ENCODE measurements at places on chromosomes 11 and 22.

- DNase-seq, result no peak
Measured at GRCh38 chr11:70183032-70183431, 20.1 kb upstream of the FADD start.

DNA sequence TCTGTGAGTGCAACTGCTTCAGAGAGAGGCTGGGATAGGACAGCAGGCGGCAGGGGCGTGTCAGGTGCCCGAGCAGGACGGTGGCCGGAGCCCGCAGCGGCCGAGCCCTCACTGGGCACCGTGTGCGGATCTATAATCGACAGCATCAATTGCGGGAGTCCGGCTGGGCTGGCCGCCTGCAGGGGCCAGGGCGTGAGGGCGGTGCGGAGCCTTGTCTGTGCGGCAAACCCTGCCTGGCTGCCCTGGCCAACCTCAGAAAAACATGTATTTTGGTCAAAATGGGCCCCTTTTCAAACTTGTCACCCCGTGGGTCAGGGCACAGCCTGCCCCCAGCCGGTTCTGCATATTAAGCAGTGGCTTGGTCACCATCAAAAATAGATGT lies 91.3 kb upstream of the KCNQ1OT1 start:
- DNase-seq, result no peak

GRCh38 chr11:14320020-14320419 lies 39.0 kb downstream of the RRAS2 start:
- DNase-seq, result no peak

DNA sequence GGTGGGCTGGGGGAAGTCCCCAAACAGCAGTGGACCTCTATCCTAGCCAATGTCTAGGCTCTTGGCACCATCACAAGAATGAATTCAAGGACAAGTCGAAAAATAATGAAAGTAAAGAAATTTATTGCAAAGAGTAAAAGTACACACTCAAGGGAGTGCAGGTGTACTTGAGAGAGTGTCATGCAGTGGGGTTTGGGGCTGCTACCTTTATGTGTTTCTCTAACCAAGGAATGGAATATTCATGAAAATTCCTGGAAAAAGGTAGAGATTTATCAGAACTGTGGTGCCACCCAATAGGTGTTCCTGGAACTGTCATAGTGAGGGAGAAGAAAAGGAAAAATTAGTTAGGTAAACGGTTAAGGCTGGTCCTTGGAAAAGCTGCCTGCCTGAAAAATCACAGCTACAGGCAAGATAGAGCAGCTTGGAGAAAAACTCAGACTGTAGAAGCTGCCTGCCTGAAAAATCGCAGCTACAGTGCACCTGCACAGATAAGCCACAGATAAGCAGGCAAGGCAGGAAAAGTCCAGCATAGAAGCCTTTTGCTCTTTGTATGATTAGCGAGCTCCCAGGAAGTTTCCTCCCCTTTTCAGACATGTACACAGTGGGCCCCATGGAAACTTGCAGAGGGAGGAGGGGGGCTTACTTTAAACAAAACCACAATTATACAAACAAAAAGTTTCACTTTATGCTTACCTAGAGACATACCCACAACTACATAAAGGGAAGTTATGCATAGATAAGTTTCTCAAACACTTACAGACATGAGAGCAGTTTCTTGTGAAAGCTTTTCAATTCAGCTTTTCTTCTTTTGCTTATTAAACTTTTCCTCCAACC lies 71.4 kb upstream of the B3GNT6 start:
- DNase-seq, result no peak
